Cardiac muscle cell (in vitro differentiated cells and primary cell): ENCODE measurements at places on chromosomes 3 and 15. TPM values are rescaled to one million over a fixed set of nuclear protein-coding genes. Genes with fewer than 3 reads are reported as not detected.
A peak's percentile ranks its signal among the peaks of the same experiment; 100 is the strongest.

DNA sequence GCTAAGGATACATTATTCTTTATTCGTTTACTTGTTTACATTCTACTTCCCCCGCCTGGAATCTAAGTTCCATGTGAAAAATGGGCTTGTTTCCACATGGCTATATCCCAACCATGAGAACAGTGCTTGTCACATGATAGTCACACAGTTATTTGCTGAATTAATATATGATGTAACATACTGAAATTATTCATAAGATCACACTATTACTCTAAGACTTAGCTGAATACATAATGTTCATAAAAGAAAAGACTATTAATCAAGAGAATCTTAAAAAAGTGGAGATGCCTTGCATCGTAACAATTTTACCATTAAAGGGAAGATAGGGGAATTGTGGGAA lies 6.5 kb downstream of the PBRM1 start:
- DNase-seq = peak; percentile 53

DNA sequence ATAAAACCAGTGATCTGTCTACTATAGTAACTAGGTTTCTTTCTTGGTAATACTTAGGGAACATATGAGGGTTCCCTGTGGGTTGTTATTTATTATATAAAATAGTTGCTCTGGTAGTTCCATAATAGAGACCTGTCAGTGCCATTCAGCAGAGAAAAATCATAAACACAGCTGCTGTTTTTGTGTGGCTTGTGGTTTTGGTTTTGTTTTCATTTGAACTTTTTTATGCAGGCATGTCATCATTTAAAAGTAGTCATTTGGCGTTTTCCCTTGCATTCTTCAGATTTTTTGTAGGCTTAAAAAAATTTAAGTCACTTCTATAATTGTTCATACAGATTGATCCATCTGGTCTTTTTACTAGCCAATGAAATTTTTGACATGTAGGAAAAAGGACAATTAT lies 47.9 kb downstream of the PIK3CA start:
- DNase-seq = no peak

GRCh38 chr3:63386568-63386967 lies 108.5 kb downstream of the SYNPR start:
- DNase-seq = no peak

- DNase-seq = no peak
These were observed 33.2 kb downstream of the RAB27A start for GRCh38 chr15:55256281-55257011.

DNA sequence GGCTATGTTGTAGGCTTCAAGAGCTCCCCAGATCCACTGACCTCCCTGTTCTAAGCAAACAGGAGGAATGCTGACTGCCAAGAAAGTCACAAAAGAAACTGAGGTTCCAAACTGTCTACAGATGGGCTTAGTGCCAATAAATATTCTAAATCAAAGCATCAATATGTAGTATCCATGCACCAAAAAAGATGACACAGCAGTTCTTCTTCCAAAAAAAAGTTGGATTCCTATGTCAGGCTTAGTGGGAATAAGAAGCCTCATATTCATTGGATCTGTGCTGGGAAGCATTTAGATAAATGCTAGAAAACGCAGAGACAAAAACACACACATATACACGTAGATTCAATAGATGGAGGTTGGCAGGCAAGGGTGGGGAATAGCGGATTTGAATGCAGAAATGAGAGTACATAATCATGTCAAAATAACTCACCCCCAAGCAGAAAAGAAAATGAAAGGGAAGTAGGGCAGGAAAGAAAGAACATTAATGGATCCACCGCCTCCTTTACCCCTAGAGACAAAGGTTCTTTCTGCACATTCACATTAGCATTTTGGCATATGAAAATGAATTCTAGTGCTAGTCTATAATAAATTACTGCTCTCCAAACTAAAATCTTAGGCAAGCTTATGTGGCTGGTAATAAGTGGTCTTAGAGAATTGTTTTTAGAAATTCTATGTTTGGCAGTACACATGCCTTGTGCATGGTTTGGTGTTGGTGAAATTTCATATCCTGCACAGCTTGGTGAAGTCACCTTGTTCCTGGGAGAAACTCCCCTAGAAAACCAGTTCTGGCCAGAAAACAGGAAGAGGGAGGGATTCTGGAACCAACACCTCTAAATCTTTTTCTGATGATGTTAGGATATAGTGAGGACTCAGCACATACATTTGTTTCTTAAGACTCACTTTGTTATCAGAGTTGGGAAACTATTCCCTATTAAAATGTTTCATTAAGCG lies 283.4 kb downstream of the LSAMP start:
- DNase-seq = no peak

DNA sequence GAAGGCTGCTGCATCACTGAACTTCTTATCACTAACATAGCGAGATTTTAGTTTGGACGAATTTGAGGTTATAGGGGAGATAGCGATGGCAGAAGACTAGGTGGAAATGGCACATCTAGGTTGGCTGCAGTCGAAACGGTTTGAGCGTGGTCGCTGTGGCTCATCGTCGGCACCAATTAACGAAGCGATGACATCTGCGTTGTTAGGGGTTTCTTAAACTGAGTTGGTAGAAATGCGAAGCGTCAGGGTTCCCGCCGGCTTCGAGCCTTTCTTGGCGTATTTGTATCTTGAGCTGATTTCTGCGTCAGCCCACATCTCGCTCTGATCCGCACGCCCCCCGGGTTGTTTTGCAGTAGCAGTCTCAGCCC lies 319 bp downstream of the LNP1 start:
- peak; percentile 69 for DNase-seq

GRCh38 chr3:53046171-53047170 lies 598 bp upstream of the SFMBT1 start:
- peak; percentile 29 for DNase-seq

DNA sequence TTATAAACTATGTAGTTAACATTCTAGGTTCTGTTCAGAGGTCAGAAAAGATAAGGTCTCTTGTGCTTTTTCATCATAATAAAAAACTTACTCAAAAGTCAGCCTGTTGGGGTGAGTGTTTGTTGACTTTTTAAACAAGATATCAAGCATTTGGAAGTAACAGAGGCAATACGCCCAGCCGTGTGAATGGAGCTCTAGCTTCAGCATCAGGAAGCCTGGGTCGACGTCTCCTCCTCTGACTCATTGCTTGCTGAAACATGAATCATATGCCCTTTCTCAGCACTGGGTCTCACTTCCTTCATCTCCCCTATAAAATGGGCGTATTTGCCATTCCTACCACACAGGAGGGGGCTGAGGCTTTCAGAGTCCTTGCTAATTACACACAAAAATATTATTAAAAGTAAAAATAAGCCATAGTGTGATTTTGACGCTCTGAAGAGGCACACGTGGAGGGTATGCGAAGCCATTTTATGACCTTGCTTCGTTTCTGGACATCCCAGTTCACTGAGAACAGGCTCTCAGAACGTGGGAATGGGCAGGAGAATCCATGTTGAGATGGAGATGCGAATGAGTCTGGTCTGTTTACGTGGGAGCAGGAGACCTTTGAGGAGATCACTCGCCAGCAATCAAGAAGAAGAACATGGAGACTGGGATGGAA lies 220.8 kb upstream of the TPRG1 start:
- no peak for DNase-seq

GRCh38 chr3:128343287-128344051 lies 123.2 kb downstream of the DNAJB8 start:
- DNase-seq = peak; percentile 90

DNA sequence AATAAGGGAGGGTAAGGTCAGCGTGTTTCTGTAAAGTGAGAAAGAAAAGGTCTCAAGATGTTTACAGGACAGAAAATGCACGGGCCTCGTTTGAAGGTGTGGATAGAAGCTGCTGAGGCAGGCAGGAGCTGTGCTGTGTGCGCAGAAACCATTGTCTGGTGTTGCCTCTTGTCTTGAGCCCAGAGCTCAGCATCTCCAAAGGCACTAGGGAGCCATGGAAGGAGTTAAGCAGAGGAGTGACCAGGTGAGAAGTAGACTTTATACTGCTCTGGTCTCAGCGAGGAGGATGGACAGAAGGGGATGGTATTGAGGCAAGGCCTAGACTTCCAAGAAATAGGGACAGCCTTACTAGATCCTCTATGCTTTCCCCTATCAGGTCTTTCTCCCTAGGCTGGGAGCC lies 13.0 kb downstream of the CAND2 start:
- no peak for DNase-seq

- DNase-seq = no peak
These were observed 53.2 kb upstream of the KLF13 start for GRCh38 chr15:31273258-31273941.

DNA sequence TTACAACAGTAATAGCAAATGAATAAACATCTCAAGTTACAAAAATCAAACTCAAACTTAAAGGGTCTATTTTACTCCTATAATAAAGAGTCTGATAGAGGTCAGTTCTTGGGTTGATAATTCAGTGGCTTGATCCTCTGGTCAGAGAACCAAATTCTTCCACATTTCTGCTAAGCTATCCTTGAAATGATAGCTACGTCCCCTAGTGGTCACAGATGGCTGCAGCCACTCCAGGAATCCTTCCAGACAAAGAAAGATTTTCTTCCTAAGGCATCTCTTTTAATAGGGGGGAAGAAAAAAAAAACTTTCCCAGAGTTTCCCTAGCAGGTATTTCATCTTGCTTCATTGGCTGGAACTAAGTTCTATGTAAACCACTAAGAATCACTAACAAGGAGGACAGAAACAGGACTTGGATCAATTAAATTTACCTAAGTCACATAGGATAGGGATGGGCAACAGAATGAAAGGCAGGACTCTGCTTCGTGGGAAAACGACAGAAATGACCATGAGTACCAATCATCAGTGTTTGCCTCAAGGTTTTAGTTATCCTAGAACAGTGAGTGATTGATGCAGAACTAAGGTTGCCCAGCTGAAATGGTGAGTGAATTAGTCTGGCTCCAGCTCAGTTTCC lies 160.7 kb downstream of the STAC start:
- peak; percentile 61 for DNase-seq

DNA sequence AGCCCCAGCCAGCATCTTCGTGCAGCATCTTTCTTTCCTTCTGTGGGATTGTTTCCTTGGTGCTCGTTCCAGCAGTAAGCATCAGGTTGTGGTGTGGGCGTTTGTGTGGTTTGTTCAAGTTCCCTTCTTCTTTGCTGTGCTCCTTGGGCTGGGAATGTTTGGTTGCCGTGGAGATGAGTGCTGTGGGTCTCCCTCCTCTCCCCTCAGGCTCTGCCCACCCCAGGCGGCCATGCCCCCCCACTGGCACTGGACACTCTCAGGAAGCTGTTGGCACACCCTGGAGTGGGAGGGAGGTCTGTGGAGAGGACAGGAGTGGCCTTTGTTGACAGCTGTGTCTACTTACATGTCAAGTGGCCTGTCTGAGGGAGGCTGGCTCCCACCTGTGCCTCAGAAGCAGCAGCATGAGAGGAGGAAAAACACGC lies 46.5 kb upstream of the SACM1L start:
- DNase-seq = peak; percentile 50

DNA sequence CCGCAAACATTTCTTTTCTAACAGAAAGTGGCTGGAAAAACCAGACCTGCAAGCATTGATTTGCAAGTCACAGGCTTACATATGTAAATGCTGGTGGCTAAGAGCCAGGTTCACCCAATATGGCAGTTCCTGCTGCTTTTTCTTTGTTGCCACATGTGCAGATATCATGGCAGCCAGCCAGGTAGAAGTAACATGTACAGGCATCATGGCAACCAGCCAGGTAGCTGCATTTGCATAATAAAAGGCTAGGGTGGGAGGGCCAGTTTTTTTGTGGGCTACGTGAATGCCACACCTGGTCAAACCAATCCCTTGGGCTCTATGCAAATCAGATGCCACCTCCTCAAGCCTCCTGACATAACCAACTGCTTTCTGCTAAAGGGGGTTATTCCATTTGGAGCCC lies 2.8 kb upstream of the SMCO1 start:
- DNase-seq = peak; percentile 37

DNA sequence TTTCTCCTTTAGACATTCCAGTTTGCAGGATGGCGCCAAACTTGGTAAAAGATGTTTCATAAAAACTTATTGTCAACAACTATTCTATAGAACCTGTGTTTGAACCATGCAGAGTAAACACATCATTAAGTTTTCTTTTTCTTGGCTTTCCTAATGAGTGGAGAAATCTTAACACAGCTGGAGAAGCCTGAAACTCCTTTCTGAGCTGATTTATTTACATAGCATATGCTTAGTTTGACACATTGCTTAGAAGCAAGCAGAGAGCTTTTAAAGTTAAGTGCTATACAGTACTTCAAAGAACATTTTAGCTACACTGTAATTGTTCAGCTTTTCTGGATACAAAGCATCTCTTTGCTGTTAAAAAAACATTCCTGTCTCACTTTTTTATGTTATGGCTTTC lies 61.0 kb upstream of the PAQR5 start:
- DNase-seq = no peak

DNA sequence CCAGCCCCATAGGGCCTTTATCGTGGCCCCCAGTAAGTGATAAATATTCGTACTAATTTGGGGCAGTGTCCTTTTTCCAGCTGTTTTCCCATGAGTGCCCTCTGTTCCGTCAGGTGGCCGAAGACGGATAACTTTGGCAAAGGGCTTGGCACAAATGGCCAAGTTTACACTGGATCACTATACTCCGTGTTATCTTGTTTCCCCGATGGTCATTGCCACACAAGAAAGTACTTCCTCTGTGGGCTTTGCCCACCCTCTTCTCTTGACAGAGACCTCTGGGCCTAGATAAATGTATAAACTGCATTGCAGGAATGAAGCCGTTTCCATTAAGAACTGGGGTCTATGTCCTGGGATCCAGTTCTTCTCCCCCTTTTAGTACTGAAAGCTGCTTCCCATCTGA lies 39.1 kb downstream of the SMAD3 start:
- DNase-seq = no peak

- no peak for DNase-seq
These were observed 711.3 kb downstream of the ROBO1 start for GRCh38 chr3:79056498-79056897.

GOLGA8F gene
- not detected in 2 replicates for total RNA-seq

GNAT1 gene
- not detected in 2 replicates for total RNA-seq

LRRK1 gene
- 0.39 and 1.0 TPM in 2 replicates for total RNA-seq

GAP43 gene
- total RNA-seq = 2.1 and 6.4 TPM in 2 replicates

RTP3 gene
- not detected in 2 replicates for total RNA-seq

CLDN16 gene
- total RNA-seq = 0.18 TPM in 1 of 2 replicates, not detected in the other

TRIM71 gene
- 13.9 and 21.8 TPM in 2 replicates for total RNA-seq

AHSG gene
- not detected in 2 replicates for total RNA-seq
